Activated T-cell treated with anti-CD3 and anti-CD28 coated beads for 24 hours (primary cell): ENCODE measurements at places on chromosomes 12 and 14.

DNA sequence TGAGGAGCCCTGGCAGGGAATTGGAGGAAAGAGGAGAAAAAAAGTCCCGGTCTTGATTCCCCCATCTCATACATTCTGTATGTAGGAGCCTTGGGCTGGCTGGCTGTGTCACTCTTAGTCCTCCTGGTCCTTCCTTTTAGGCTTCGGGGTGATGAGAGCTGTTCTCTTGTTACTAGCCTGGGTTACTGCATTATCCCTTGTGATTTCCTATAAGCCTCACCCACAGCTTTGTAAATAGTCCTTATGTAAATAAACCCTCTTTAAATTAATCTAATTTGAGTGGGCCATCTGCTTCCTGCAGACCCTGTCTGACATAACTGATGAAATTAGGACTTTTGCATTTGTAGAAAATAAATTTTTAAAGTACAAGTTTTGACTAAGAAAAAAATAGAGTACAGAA lies 19.2 kb downstream of the DNM1L start:
- no peak for DNase-seq

DNA sequence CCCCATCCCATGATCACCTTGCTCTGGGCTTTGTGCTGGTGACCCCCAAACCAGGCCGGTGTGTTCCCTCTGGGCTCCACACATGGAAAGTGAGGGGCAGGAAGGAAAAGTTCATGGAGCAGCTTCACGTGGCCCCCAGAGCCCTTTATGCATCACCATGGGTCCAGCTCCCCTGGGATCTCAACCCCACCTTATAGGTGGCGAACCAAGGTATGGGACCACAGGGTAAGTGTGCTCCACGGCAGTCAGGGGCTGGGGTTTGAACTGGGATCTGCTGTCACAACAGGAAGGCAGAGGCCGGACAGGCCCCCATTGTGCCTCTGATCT lies 7.4 kb upstream of the BEGAIN start:
- no peak for DNase-seq

- no peak for DNase-seq
Observed at GRCh38 chr12:93025145-93026103, 96.3 kb upstream of the EEA1 start.

- DNase-seq = no peak
Observed at GRCh38 chr14:68470361-68470760, 322.5 kb downstream of the ZFP36L1 start.

GRCh38 chr12:118429688-118430383 lies 53.5 kb downstream of the SUDS3 start:
- DNase-seq = no peak

DNA sequence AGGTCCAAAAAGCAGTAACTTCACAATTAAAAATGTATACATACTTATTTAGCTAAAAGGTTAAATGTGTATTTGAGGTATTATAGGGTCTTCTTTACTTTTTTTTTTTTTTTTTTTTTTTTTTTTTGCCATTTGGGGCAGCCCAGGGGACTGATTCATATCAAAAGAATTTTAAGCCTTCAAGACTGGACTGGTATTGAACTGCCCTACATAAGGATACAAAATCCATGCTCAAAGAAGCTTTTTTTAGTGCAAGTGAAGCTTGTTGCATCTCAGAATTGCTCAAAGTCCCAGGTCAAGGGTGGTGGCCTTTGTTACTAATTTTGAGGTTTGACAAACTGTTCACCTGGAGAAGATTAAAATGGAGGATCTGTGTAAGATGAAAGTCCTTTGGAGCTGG lies 124.0 kb downstream of the APAF1 start:
- DNase-seq = no peak

- no peak for DNase-seq
Observed at GRCh38 chr12:70314145-70314544, 51.9 kb upstream of the KCNMB4 start.

GRCh38 chr12:97536353-97536752 lies 73.7 kb downstream of the RMST start:
- no peak for DNase-seq

DNA sequence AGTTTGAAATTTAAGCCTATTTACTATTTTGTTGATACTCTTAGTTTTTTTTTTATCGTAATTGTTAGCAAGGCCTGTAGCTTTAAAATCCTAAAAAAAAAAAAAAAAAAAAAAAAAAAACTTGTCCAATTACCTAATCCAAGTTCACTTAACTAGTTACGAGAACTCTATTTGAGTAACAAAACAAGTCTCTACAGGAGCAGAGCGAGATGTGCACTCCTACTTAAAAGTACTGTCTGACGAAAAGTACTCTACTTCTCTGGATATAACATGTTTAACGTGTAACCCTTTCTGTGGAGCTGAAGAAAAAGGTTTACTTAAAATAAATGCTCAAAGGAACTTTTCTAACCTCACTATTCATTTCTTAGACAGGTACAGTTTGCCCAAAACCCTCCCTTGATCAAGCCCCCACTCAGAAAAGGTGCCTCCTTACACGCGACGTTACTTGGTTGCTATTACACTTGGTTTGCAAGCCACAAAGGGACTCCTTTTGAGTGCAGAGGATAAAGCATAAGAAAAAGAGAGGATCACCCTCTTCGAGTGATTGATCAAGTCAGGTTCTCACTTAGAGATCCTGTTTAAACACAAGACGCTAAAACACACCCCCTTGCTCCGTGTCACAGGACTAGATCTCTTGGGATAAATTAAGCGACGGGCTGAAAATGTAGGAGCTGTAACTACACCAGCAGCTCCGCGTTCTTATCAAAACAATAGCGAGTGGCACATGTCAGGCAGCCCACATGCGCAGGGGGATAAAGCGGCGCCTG lies 2.2 kb downstream of the BAZ1A start:
- no peak for DNase-seq

DNA sequence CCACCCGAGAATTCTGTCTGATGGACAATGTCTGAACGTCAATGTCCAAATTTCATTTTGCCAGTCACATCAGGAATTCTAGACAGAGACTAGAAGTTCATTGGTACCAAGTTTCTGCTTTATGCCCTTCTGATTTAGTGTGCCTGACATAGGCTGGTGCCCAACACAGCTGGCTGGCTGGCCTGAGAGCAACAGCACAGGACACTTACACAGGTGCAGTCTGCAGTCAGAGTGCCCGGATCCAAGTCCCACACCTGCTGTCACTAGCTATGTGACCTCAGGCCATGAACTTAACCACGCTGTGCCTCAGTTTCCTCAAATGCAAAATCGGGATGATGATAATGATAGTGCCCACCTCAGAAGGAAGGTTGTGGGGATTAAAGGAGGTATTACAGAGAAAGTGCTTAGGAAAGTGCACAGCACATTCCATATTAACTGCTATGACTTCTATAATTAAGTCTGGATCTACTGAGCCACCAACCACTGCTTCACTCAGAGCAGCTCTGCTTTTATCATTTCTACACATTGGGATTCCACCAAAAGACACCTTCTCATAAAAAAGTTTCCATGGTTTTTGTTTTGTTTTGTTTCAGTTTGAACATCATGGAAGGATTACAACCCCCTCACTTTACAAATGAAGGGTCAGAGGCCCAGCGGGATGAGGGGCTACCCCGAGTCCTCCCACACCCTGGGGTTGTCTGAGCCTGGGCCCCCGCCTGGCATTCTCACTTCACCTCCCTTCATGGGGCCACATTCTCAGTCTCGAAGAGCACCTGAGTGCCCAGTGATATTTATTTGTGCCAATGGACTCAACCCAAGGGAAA lies 168.8 kb upstream of the BCL2L14 start:
- DNase-seq = peak; percentile 41

GRCh38 chr14:52363961-52364360 lies 49.8 kb downstream of the PTGER2 start:
- no peak for DNase-seq

- DNase-seq = no peak
Observed at GRCh38 chr12:10069099-10069498, 29.7 kb downstream of the CLEC1A start.

- no peak for DNase-seq
Observed at GRCh38 chr12:114945351-114945750, 261.4 kb upstream of the TBX3 start.

GRCh38 chr12:42129595-42130204 lies 15.0 kb downstream of the GXYLT1 start:
- no peak for DNase-seq

GRCh38 chr12:121990692-121991603 lies 30.7 kb upstream of the BCL7A start:
- DNase-seq = peak; percentile 14

DNA sequence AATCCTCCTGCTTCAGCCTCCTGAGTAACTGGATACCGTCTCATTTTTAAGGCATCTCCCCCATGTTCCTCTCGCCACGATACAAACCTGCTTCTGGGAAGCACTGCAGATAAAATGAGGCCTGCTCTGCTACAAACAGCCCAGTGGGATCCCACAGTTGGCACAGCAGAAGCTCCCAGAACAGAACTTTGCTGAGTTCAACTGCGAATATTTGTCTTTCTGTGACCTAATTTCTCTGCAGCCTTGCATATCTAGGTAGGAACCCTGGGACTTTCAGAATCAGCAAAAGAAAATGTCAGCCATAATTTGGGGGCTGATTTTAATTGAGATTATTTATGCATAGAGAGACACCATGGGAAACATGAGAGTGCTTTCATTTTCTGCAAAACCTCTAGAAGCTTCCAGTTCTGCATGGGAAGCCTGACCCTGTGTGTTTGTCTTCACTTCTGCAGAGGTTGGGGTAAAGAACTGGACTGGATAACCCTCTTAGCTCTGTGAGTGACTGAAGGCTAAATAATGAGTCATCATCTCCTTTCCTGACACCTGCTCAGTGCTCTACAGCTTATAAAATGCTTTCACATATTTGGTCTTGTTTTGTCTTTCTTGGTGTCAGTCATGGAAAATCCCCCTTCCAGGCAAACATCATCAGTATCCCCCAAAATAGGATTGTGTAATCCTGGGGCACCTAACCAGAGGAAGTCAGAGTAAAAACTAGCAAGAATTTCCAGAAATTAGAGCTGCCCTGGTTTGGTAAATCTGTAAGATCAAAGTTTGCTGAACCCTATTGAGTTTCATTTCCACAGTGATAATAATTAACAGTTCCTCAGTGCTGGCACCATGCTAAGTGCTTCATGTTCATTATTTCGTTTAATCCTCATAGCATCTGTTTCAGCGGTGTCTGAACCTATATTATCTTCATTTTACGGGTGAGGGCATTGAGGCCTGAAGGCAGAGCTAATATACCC lies 185.8 kb downstream of the SLC15A4 start:
- DNase-seq = no peak

- DNase-seq = no peak
Observed at GRCh38 chr12:8822298-8822697, at the start of gene A2ML1. A2ML1 (plus strand) TSS chr12:8822621; CDS start chr12:8822652, 31 bp downstream.

GRCh38 chr14:93044556-93044955 lies 71.2 kb downstream of the ITPK1 start:
- no peak for DNase-seq

DNA sequence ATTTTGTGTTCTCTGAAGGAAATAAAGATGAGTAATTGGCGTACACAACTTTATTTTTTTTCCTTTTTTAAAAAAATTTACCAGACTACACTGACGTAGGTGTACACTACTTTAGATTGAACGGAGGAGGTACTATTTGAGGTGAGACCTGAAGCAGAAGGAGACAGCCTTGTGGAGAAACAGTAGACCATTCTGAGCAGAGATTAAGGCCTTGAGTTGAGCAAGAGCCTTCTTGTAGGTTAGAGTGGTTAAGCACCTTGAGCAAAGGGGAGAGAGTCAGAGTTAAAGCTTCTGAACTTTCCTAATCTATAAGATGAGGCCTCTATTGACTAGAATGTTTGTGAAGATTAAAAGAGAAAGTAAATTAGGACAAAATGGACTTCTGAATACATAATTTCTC lies 2.5 kb downstream of the LEMD3 start:
- DNase-seq = no peak

- no peak for DNase-seq
Observed at GRCh38 chr12:10739157-10740118, 16.3 kb upstream of the YBX3 start.

DNA sequence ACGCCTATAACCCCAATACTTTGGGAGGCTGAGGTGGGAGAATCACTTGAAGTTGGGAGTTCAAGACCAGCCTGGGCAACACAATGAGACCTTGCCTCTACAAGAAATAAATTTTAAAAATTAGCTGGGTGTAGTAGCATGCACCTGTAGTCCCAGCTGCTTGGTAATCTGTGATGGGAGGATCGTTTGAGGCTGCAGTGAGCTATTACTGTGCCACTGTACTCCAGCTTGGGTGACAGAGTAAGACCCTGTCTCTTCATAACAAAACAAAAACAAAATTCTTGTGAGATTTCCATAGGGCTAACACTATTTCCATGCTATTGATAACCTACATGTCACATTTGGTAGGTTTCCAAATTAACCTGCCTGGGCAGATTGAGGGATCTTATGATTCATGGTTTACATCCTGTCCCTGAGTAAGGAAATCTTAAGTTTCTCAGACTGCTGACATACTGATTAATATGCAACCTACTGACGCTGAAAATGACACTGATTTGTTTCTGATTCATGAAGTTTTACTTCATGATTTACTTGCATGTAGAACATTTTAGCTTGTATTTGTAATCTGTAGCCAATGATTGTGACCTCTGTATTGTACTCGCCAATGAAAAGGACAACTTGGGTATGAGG lies 15.9 kb downstream of the ATP6V1D start:
- DNase-seq = no peak

DNA sequence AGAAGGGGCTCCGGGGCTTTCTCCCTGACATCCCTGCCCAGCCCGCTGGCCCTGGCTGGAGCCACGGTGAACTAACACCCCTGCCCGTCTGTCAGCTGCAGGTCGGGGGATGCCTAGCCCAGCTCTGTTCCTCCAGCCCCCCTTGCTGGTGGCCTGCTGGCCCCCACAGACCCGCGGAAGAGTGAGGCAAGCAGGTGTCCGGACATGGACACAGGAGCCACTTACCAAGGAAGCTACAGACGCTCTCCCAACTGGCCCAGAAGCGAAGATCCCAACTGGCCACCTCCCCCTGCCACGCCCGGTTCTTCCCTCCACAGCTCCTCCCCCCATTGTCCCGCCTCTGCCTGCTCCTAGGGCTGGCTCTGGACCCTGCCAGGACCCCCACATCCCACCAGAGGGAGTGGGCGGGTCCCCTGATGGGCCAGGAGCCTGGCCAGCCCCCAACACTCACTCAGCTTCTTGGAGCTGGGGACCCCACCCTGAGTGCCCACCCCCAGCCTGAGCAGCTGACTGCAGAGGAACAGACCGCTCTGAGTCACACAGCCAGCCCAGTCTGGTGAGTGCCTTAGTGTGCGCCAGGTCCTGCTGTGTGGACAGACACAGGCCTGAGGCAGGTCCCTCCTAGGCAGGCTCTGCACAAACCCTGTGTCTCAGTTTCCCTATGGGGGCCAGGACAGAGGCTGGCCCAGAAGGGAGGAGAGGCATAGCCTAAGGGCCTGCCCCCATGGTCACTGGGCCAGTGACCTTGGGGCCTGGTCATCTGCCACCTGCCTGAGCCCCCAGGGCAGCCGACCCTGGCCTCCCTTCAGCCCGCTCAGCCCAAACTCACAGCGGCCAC lies 7.7 kb downstream of the AHNAK2 start:
- no peak for DNase-seq
